ENCODE measurements at places on chromosomes 12 and 14.

DNA sequence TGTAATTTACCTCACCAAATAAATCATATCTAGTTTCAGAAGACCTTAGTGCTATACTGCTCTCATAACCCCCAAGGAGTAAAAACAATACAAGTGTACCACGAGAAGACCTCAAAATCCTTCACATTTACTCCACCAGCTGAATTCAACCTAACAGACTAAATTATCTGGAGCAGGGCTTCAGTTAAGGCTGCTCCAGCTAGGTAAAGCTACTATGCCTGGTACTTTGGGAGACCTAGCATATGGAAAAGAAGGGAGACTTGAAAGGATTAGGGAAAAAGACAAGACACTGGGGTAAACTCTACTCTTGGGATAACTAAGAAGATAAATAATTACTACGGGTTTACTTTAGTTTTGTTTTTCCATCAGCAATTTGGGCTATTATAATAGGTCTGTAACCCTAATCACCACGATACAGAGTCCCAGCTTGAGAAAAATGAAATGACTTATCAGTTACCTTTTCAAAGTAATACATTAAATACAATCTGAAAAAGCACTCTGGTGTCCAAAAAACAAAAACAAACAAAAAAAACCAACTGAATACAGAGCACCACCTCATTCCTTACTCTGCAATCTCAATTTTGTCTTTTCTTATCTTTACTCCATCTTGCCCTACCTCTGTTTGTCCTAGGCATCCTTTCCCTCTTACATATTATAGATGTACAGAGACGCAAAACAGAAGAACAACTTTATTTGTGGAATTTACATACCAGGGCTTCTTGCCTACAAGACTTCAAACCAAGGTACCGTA lies 2.1 kb downstream of the EML5 start:
- DNase-seq, result no peak

GRCh38 chr14:74394549-74394948 lies 31.5 kb downstream of the SYNDIG1L start:
- DNase-seq, result no peak

GRCh38 chr14:44180975-44181374 lies 326.1 kb downstream of the FSCB start:
- no peak for DNase-seq

DNA sequence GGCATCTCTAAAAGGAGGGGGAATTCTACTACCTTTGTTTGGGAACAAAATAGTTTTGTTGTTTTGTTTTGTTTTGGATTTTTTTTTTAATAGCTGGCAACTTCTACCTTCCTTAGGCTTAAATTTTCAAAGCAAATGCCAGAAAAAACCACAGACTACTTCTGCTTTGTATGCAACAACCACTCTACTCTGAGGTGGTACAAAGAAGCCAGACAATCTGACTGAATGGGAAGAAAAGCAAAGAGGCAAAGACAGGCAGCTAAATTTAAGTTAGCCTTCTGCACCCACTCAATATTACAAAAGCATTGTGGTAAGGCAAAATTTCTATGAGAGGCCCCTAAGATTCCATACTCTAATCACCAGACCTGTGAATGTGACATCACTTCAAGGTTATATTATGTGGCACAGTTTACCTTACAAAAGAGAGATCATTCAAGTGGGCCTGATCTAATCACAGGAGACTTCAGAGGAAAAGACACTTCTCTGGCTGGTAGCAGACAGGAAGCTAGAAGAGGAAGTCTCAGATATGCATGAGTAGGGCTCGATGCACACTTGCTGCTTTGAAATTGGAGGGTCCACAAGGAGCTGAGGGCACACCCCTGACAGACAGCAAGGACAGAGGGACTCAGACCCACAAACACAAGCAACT lies 566.6 kb downstream of the RPS29 start:
- no peak for DNase-seq

- DNase-seq, result no peak
Measured at GRCh38 chr14:74238974-74239847, at the start of gene VSX2. Gene VSX2, plus strand, starts transcription at chr14:74239449. Its CDS starts 113 bp downstream, at chr14:74239562.

DNA sequence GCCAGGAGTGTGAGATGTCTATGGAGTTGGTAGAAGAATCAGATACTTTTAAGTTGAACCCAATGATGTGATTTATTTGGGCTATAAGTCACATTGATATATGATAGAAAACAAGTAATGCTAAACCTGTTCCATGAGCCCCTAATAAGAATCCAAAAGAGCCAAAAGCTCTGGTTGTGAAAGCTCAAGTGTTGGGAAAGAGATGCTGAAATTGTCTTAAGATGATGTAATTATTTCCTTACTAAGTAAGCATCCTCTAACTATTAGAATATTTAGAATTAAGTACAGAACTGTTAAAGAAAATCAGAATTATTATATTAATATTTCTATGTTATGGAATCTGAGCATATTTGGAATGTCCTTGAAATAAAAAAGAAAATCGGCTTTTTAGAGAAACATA lies 17.6 kb upstream of the SLC2A13 start:
- no peak for DNase-seq

DNA sequence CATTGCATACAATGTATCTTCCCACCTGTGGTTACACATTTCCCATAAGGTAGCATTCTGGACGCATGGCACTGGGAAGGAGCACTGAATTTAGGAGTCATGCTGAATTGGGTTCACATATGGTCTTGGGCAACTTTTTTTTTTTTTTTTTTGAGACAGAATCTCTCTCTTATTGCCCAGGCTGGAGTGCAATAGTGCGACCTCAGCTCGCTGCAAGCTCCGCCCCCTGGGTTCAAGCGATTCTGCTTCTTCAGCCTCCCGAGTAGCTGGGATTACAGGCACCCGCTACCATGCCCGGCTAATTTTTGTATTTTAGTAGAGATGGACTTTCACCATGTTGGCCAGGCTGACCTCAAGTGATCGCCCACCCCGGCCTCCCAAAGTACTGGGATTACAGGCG lies 13.3 kb downstream of the DIP2B start:
- no peak for DNase-seq

DNA sequence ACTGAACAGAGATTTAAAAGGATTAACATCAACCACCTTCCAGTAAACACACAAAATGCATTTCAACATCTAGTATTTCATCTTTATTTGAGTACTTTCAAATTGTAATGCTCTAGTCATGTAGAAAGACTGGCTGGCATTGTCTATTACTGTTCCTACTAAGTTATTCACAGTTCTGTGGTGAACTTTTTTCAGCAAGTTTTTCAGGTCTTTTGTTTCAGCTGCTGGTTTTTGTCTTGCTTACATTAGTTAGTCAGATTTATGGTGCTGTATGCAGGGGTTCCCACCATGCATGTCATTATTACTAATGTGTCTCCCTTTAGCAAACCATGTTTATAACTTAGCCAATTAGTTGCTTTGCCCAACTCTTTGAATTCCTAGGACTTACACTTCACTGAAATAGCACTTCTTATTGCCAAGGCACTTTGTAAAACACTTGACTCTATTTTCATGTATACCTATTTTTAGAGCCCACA lies 253.4 kb upstream of the KITLG start:
- no peak for DNase-seq

- no peak for DNase-seq
Measured at GRCh38 chr12:105431537-105432100, 101.1 kb downstream of the C12orf75 start.

GRCh38 chr14:36626151-36626550 lies 35.5 kb upstream of the PAX9 start:
- DNase-seq, result no peak

DNA sequence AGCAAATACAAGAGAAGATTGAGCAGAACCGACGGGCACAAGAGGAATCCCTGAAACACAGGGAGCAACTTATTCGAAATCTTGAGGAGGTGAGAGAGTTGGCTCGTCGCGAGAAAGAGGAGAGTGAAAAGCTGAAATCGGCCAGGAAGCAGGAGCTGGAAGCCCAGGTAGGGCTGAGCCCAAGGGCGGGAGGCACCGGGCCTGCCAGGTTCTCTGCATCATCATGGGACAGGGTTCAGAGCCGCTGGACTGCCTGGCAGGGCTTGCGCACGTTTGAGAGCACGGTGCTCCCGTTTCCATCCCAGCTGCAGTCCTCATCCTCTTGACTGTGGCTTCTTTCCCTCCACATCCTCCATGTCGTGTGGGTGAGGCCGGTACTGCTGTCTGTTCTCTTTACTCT lies 14.4 kb downstream of the TCHP start:
- no peak for DNase-seq

- no peak for DNase-seq
Measured at GRCh38 chr12:124460771-124461170, 106.6 kb downstream of the NCOR2 start.

- no peak for DNase-seq
Measured at GRCh38 chr12:111178181-111179081, 190.5 kb downstream of the PHETA1 start.

DNA sequence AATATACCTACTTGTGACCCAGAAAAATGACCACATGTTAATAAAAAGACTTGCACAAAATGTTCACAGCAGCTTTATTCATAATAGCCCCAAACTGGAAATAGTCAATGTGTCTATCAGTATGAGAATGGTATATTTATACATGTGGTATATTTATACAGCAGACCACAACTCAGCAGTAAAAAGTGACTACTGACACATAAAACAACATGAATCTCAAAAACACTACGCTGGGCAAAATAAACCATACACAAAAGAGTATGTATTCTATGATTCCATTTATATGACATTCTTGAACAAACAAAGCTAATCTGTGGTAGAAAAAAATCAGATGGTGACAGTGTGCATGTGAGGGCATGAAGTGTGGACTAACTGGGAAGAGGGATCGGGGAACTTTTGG lies 35.1 kb downstream of the ARF6 start:
- DNase-seq, result no peak

DNA sequence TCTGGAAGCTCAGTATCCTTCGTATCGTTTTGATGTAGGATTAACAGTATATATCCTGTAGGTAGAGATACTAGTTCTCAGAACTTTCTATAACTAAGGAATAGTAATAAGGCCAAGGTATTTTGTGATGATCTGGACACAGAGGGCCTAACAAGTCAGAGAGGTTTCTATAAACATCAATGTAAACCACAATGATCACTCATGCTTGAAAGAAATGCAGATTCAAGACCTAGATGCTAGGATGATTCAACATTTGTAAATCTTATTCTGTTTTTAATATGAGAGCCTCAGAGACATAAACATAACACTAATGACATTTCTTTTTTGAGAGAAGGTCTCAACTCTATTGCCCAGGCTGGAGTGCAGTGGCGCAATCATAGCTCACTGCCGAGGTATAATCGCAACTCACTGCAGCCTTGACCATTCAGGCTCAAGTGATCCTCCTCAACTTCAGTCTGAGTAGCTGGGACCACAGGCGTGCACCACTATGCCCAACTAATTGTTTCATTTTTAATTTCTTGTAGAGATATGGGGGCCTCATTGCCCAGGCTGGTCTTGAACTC lies 16.2 kb downstream of the SUPT16H start:
- DNase-seq, result no peak

GRCh38 chr12:56590237-56590830 lies 39.8 kb downstream of the BAZ2A start:
- no peak for DNase-seq

- no peak for DNase-seq
Measured at GRCh38 chr14:22271838-22272799, 316.9 kb downstream of the DAD1 start.

DNA sequence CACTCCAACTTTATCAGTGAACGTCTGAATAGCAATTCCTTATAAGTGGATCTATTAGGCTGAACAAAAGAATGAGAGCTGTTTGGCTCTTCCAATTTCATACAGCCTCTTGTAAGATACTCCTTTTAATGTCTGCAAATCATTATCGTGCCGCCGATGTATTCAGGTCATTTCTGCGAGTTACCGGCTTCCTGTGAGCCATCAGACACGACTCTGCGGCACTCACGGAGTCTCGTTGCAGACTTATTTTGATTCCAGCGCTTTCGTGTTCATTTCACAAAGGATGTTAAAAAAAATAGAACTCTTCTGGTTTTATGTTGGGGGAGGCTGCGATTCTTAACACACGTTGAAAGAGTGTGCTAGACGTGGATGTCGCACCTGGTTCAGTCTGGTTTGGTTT lies 106.6 kb downstream of the GLT1D1 start:
- no peak for DNase-seq

- no peak for DNase-seq
Measured at GRCh38 chr14:52609445-52610044, 56.9 kb downstream of the GPR137C start.

DNA sequence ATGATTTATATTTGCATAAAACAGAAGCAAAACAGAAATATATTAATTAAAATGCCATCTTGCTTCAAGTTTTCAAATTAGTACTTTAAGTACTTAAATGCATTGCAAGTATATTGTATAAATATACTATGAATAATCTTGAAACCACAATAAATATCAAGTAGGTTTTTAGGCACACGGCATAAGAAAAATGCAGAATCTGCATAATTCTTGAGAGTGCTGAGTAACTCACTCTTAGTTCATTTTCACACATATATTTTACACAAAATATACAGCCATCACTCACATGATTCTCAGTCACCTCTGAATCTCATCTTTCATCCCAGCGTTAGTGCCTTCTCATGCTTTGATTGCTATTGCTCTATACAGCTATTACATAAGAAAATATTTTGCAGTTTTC lies 51.9 kb downstream of the SLC6A15 start:
- DNase-seq, result no peak

GRCh38 chr12:105330931-105331804 lies 677 bp downstream of the C12orf75 start:
- DNase-seq, result no peak

DNA sequence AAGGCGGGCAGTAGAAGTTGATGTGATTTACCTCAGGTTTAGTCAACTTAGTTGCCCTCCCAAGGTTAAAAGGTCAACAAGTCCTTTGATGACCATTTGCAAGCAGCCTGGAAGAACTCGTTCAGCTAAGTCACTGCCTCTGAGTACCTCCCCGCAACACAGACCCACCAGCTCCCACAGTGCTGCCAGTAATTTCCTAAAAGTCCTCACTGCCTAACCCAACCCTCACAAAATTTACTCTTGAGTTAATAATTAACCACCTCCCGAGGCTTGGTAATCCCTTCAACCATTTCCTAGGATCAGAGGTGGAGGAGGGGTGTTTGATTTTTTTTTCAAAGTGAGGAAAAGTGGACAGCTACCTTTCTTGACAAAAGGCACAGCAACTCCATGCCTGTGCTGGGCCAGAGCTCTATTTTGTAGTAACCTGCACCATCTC lies 55.8 kb downstream of the MAP3K9 start:
- no peak for DNase-seq

GRCh38 chr12:82952946-82953345 lies 266.2 kb downstream of the TMTC2 start:
- no peak for DNase-seq

- no peak for DNase-seq
Measured at GRCh38 chr14:100664841-100665510, 61.7 kb upstream of the DLK1 start.

- DNase-seq, result no peak
Measured at GRCh38 chr14:100772607-100773165, 46.0 kb downstream of the DLK1 start.
